Fibroblast of lung (primary cell): ENCODE measurements at places on chromosomes 2 and 18. TPM values are rescaled to one million over a fixed set of nuclear protein-coding genes. Genes with fewer than 3 reads are reported as not detected.

DNA sequence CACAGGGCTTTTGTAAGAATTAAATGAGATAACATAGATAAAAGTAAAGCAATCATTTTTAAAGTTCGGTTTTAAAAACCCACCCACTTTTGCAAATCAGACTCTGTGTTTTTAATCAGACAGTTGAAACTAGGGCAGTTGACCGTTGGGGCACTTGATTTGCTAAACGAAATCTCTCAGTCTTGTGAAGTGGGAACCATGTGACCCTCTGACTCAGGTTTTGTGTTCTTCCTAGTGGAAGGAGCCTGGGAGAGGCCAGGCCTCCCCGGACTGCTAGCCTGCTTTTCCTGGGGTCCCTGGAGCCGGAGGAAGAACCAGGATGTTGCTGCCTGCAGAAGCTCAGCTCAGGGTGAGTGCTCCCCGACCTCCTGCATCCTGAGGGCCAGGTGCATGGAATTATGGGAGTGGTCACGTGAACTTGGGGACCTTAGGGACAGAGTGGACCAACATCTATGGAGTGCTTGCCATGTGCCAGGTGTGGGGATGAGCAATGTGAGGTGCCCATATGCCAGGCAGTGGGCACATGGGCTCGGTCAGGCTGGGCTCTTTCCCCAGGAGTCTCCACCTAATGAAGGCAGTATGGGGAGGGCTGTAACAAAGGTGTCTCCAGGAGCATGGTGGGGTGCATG lies 3.9 kb downstream of the C2orf72 start:
- H3K4me3 ChIP-seq = no peak overlapping the region
- no peaks in the 10 kb centered on the region for H3K4me1 ChIP-seq
- DNase-seq = no peak
- H3K27me3 ChIP-seq = peaks cover 17% of the 10 kb centered on the region
- no peaks in the 10 kb centered on the region for H3K36me3 ChIP-seq

GRCh38 chr2:128413014-128413717 lies 94.5 kb upstream of the HS6ST1 start:
- H3K27ac ChIP-seq = no peak overlapping the region
- no peak for DNase-seq
- H3K27me3 ChIP-seq = no peaks in the 10 kb centered on the region
- no peak overlapping the region for H3K4me3 ChIP-seq
- peaks cover 11% of the 10 kb centered on the region for H3K4me1 ChIP-seq

DNA sequence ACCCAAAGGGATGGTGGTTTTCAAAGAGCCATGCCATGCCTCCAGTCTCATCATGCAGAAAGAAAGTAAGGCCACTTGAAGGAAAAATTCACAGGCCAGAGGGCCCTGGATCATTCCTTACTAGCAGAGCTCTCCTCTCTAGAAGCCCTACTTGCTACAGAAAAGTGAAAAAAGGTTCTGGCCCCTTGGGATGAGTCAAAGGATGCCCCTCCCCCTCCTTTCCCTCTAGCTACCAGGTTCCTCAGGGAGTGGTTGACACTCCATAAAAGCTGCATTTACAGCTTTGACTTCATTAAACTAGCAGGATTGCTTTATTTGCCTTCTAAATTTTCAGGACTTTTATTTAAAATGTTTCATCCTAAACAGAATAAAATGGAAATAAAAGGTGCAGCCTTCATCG lies 21.2 kb downstream of the OSR1 start:
- H3K27me3 ChIP-seq = no peaks in the 10 kb centered on the region
- H3K4me3 ChIP-seq = no peak overlapping the region
- DNase-seq = no peak

The ZBTB7C gene
- polyA plus RNA-seq = 0.10 and 0.19 TPM in 2 replicates

DNA sequence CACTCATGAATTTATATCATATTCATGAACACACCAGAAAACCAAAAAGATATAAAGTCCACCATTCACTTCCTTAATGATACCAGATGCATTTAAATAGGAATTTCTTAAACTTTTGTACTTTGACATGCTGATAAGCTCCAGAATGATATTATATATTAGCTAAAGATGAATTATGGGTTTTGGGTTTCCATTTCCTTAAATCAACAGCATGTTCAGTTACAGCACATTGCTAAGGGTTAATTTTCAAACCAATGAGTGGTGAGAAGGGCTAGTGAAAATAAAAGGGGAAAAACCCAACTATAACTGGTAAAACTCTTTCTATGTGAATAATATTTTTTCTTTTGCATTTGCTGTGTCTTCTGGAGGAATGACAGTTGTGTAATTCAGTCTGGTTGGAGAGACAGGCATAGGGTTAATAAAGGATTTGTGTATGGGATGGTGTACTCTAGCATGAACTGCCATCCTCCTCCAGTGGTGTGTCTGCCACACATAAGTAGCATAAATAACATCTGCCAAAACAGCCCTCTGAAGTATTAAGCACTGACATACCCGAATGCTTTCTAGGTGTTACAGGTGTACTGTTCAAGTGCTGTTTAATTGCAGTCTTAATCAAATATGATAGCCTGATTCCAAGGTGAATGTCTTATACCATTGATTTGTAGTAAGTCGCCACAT lies 19.3 kb upstream of the CPS1 start:
- no peaks in the 10 kb centered on the region for H3K36me3 ChIP-seq
- no peak for DNase-seq
- no peaks in the 10 kb centered on the region for H3K27me3 ChIP-seq
- no peaks in the 10 kb centered on the region for H3K4me1 ChIP-seq
- no peak overlapping the region for H3K27ac ChIP-seq
- H3K4me3 ChIP-seq = no peak overlapping the region

The EVX2 gene
- not detected in 2 replicates for polyA plus RNA-seq
